Stimulated activated CD8-positive, alpha-beta memory T cell treated with anti-CD3 and anti-CD28 coated beads, Interleukin-7, amount 100 ng/mL, for 1 hour (primary cell): ENCODE measurements at places on chromosomes 1 and 21.

GRCh38 chr1:26225033-26225831, 8.8 kb upstream of the CEP85 start:
- DNase-seq: no peak

GRCh38 chr1:209878964-209879363, 51.2 kb downstream of the UTP25 start:
- DNase-seq: no peak

DNA sequence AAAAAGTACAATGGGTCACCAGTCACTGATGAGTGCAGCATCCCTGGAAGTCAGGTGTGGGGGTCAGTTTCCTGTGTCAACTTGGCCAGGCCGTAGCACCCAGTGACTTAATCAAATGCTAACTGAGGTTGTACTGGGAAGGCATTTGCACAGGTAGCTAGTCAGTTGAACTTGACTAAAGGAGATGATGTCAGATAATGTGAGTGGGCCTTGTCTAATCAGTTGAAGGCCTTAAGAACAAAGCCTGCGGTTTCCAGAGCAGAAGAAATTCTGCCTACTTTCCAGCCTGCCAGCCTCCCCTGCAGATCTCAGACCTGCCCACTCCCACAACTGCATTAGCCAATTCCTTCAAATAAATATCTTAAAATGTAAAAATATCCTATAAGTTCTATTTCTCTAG, 57.1 kb downstream of the ERG start:
- DNase-seq: no peak

DNA sequence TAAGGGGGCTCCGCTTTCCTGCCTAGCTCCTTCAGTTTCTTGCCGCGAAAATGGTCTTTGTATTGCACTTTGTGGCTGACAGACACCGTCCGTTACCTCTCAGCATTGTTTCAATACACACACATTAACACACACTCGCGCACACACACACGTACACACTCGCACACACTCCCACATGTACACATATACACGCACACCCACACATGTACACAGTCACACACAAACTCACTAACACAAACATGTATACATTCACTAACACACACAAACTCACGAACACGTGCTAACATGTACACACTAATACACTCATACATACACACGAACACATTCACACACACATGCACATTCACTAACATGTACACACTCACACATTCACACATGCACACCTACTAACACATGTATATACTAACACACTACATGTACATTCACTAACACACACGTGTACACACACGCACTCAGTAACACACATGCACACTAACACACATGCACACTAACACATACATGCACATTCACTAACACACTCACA, 48.9 kb downstream of the PSMG1 start:
- no peak for DNase-seq
